ENCODE measurements at places on chromosomes 5 and 9. TPM values are rescaled to one million over a fixed set of nuclear protein-coding genes. Genes with fewer than 3 reads are reported as not detected.

DNA sequence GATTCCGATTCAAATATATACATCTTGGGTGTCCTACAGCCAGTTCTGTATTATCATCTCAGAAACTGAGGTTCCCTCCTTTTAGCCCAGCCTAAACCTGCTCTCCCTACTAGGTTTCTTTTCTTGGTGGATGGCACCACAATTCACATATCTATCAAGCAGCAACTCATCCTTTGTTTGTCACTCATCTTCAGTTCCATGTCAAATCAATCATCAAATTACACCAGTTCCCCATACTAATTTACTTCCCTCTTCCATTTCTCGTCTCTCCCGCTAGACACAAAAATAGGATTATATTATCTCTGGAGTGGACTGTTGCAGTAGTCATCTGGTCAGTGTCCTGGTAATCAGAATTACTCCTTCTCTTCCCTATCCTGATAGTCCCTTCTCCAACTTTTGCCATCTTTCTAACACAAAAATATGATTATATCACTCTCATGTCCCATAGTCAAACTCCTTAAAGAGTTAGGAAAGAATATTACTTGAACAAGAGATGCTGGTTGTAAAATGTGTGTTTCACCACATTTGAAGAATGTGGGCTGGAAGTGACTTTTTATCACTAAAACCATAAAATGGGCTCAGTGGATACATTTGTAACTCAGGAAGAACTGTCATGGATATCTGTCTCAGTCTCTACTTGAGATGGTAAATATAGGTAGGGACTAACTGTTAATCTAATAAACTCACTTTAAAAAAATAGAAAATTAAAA lies 69.1 kb upstream of the RICTOR start:
- DNase-seq: no peak
- no peak overlapping the region for H3K4me3 ChIP-seq
- no peak overlapping the region for H3K27ac ChIP-seq

- no peak overlapping the region for H3K4me3 ChIP-seq
- H3K36me3 ChIP-seq: no peaks in the 10 kb centered on the region
- H3K4me1 ChIP-seq: 0 out of 2 replicates have a peak, but pooled peaks cover 4% of the 10 kb centered on the region
- no peak overlapping the region for H3K27ac ChIP-seq
- H3K27me3 ChIP-seq: no peaks in the 10 kb centered on the region
Observed at GRCh38 chr5:164059471-164059870, 554.1 kb downstream of the MAT2B start.

GLRA1 gene
- total RNA-seq: not detected

DNA sequence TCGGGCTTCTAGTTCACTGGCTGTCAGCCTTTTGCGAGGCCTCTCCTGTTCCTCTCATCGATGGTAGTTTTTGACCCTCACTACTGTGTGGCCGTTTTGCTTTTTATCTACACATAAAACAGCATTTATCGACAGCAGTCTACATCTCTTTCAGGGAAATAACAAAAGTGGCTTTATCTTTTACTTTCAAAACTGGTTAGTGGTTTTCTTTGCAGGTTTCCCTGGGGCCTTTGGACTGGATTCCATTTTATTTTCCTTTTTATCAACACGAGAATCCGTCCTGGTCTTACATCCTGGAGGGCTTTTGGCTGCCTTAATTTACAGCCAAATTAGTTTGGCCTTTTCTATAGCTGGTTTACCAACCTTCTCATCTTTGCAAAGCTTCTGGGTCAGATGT lies 793 bp upstream of the PKD2L2 start:
- peaks cover 16% of the 10 kb centered on the region for H3K4me1 ChIP-seq
- no peaks in the 10 kb centered on the region for H3K36me3 ChIP-seq
- DNase-seq: no peak
- H3K27me3 ChIP-seq: no peaks in the 10 kb centered on the region

PALM2AKAP2 gene
- total RNA-seq: 8.3 TPM

LCN12 gene
- 0.69 TPM for total RNA-seq

PPP3R2 gene
- not detected for total RNA-seq

DNA sequence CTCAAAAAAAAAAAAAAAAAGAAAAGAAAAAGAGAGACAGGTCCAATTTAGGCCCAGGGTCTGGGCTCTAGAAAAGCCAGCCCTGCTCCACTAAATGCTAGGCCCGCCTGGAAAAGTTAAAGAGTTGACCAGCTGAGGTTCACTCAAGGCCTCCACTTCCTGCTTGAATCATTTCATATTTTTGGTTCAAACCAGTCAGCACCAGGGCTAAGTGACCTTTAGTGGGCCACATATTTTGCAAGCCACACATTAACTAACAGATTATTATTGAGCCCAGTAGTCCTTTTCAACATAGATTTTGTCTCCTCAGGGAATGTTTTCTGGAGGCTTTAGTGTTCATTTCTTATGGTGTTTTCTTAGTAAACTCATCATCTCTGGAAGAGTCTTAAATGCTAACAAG lies 156.6 kb downstream of the TLR4 start:
- H3K27ac ChIP-seq: no peak overlapping the region
- no peaks in the 10 kb centered on the region for H3K27me3 ChIP-seq
- peaks cover 7% of the 10 kb centered on the region for H3K4me1 ChIP-seq
- H3K36me3 ChIP-seq: no peaks in the 10 kb centered on the region
- H3K4me3 ChIP-seq: no peak overlapping the region
- no peak for DNase-seq

PCDHGA7 gene
- total RNA-seq: 4.4 TPM

DNA sequence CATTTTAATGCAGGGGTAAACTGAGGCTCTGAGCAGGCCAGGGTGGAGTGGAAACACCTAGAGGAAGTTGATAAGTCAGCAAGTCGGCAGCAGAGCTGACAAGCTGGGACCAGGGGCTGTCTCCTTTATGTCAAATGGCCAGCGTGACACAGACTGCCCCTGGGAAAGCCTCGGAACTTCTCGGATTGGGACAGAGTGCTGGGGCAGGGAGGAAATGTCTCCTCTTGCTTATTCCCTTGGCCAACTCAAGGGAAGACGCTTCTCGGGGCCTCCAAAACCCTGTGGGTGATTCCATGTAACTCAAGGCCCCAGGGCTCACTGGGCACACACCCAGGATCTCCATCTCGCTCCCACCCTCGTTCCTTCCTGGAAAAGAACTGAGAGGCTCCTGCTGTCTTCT lies 25.4 kb upstream of the ANXA6 start:
- no peak for DNase-seq
- H3K27me3 ChIP-seq: no peaks in the 10 kb centered on the region
- no peak overlapping the region for H3K27ac ChIP-seq
- H3K36me3 ChIP-seq: no peaks in the 10 kb centered on the region
- no peaks in the 10 kb centered on the region for H3K4me1 ChIP-seq

- H3K27ac ChIP-seq: no peak overlapping the region
- no peak overlapping the region for H3K4me3 ChIP-seq
- H3K27me3 ChIP-seq: no peaks in the 10 kb centered on the region
- DNase-seq: peak; percentile 55
- H3K4me1 ChIP-seq: peaks cover 14% of the 10 kb centered on the region
Observed at GRCh38 chr5:169265888-169266287, 35.1 kb downstream of the SLIT3 start.

DNA sequence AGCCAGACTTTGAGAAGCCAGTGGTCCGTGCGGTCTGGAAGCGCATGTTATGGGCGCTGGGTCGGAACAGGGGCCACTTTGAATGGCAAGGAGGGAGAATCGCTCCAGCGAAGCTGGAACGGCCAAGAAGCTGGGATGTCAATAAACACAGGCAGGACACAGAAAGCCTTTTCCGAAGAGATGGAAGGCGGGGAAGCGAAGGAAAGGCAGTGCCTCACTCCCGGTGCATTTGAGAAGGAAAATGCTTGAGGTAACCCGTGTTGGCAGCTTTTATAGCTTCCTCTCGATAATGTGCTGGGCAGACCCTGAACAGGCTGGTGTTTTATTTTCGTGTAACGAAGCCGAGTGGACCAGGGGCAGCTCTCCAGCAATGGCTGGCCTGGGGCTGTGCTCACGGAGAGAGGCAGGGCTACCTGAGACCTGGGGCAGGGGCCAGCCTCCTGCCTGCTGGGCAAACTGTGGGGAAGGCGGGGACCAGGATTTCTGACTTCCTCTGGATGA lies 84.2 kb upstream of the SPRY4 start:
- H3K36me3 ChIP-seq: no peaks in the 10 kb centered on the region
- no peak overlapping the region for H3K4me3 ChIP-seq
- no peaks in the 10 kb centered on the region for H3K27me3 ChIP-seq
- no peak overlapping the region for H3K27ac ChIP-seq

DNA sequence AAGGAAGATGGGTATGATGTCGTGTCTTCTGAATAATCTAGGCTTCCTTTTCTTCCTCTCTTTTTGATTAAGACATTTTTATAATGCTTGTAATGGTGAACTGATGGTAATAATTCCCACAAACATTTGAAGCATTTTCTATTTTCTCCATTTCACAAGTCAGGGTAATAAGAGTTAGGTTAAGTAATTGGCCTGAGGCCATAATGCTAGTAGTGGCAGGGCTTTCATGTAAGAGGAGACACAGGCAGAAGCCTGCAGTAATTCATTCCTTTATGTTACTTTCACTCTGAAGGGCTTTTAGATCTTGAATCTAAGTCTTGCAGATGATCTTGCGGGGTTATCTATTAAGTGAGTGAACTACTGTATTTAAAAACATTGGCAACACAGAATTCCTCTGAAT lies 374.9 kb downstream of the MAT2B start:
- H3K4me1 ChIP-seq: peaks cover 4% of the 10 kb centered on the region
- no peaks in the 10 kb centered on the region for H3K36me3 ChIP-seq
- no peak for DNase-seq

OXCT1 gene
- 37.0 TPM for total RNA-seq

LEAP2 gene
- total RNA-seq: 1.8 TPM

DNA sequence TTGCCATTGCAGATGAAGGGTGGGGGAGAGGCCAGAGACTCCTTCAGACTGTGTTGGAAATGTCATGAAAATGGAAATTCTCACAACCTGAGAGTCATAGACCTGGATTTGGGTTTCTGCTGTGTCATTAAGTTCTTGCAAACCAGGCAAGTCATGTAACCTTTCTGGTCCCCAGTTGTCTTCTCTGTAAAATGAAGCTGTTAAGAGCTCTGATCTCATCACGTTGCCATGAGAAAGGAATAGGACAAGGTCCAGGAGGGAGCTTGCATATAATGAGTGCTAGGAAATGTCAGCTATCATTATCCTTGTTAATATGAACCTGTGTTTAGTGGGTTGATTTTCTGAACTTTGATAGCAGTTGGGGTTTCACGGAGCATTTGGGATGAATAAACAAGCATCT lies 59.1 kb downstream of the FGF1 start:
- no peak overlapping the region for H3K4me3 ChIP-seq
- peaks cover 14% of the 10 kb centered on the region for H3K4me1 ChIP-seq
- H3K36me3 ChIP-seq: no peaks in the 10 kb centered on the region
- DNase-seq: no peak
- H3K27ac ChIP-seq: no peak overlapping the region
- H3K27me3 ChIP-seq: no peaks in the 10 kb centered on the region

GRCh38 chr5:115544043-115544435 lies 536 bp downstream of the FEM1C start:
- H3K4me3 ChIP-seq: peak overlapping the region; percentile 93
- DNase-seq: no peak
- H3K27me3 ChIP-seq: no peaks in the 10 kb centered on the region
- peak overlapping the region; percentile 97 for H3K27ac ChIP-seq

GRCh38 chr9:5670079-5670478 lies 41.2 kb downstream of the RIC1 start:
- H3K36me3 ChIP-seq: peaks cover 4% of the 10 kb centered on the region
- H3K4me3 ChIP-seq: no peak overlapping the region
- no peaks in the 10 kb centered on the region for H3K27me3 ChIP-seq
- H3K4me1 ChIP-seq: peaks cover 15% of the 10 kb centered on the region
- DNase-seq: no peak

DNA sequence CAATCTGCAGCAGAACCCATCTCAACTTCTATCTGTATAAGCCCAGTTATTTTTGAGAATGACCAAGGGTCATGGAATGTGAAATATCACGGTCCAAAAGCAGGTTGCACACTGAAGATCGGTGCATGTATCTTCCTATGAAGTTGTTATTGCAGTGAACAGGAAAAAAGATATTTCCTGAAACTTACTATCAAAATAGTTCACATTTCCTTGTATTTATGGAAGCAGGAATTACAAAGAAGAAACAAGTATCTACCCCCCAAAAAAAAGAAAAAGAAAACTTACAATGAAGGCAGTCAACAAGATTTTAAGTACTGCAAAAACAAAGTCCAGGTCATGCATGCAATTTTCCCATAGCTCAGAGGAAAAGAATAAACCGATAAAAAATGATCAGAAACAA lies 70.0 kb downstream of the MPDZ start:
- no peak overlapping the region for H3K4me3 ChIP-seq
- H3K27me3 ChIP-seq: no peaks in the 10 kb centered on the region
- DNase-seq: no peak
- H3K36me3 ChIP-seq: peaks cover 7% of the 10 kb centered on the region
- H3K4me1 ChIP-seq: no peaks in the 10 kb centered on the region

CBY3 gene
- 2.3 TPM for total RNA-seq

DNA sequence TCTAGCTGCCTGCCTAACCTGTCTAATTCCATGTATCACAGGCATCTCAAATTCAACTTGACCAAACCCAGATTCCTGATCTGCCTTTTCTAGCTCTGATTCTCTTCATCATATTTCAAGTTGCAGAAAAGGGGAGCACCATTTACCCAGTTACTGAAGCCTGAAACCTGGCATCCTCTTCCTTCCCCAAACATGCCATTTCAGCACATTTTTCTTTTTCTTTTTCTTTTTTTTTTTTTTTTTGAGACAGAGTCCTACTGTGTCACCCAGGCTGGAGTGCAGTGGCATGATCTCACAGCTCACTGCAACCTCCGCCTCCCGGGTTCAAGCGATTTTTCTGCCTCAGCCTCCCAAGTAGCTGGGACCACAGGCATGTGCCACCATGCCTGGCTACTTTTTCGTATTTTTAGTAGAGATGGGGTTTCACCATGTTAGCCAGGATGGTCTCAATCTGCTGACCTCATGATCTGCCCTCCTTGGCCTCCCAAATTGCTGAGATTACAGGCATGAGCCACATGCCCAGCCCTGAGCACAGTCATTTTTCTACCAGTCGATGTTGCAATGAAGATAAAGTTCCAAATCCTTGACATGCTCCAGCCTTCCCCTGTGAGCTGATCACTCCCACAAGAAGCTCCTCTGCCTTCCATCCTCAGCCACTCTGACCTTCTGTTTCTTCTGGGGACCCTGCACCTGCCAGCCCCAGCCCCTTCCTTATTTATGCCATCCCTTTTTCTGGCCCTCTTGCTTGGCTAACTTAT lies 32.2 kb downstream of the ACER2 start:
- H3K27me3 ChIP-seq: no peaks in the 10 kb centered on the region
- peaks cover 18% of the 10 kb centered on the region for H3K4me1 ChIP-seq
- H3K36me3 ChIP-seq: 0 out of 2 replicates have a peak, but pooled peaks cover 7% of the 10 kb centered on the region

- DNase-seq: no peak
- no peaks in the 10 kb centered on the region for H3K27me3 ChIP-seq
- H3K4me3 ChIP-seq: no peak overlapping the region
- H3K36me3 ChIP-seq: no peaks in the 10 kb centered on the region
Observed at GRCh38 chr5:107805824-107806223, 135.1 kb upstream of the EFNA5 start.

DNA sequence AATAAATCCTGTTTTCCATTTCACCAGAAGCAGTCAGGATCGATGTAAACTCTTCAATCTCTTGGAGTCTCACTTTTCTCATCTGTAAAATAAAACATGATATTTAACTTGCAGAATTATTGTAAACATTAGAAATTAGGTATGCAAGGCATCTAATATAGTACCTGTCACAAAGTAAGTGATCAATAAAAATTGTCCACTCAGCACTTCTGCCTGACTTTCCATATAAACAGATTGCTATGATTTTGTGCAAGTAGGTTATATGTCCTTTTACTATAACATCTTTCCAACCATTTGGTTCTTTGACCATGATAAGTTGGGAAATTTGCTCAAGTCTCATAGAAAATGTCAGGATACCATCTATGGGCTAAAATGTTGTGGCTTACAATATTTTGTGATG lies 148.8 kb upstream of the MTAP start:
- H3K27ac ChIP-seq: no peak overlapping the region
- no peak for DNase-seq
- H3K4me1 ChIP-seq: no peaks in the 10 kb centered on the region
- no peaks in the 10 kb centered on the region for H3K27me3 ChIP-seq
- no peaks in the 10 kb centered on the region for H3K36me3 ChIP-seq
- no peak overlapping the region for H3K4me3 ChIP-seq
